WTC11 (cell line): ENCODE measurements at places on chromosomes 2 and 18.

- no peaks in the 10 kb centered on the region for H3K36me3 ChIP-seq
- H3K4me3 ChIP-seq, result no peak overlapping the region
- DNase-seq, result no peak
- H3K27ac ChIP-seq, result no peak overlapping the region
- no peaks in the 10 kb centered on the region for H3K27me3 ChIP-seq
Observed at GRCh38 chr2:43314299-43314927, 88.0 kb upstream of the ZFP36L2 start.

DNA sequence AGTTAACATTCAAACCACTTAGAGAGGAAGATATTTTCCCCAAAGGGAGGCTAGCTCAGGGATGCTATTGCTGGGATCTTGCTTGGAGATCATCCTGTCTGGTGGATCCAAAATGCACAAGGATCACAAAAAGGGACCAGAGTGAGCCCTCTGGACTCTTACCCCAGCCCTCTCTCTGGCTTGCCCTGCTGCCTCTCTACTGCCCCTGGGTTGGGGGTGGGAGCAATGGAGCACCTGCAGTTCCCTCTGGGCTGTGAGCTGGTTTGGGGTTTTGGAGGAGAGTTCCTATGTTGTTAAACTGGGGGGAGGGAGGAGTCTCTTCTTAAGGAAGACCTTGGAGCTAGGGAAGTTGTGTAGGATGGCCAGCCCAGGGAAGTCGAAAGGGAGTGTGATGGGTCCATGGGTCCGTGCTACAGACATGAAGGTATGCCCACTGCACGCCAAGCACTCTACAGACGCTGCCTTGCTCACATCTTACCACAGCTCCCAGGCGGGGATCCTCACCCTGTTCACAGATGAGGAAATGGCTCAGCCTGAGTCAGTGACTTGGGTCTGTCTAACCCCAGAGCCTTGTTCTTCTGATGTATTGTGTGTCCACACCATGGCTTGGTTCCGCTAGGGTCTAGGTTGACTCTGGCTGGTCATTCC, 3.8 kb downstream of the LBH start:
- no peak for DNase-seq
- H3K4me3 ChIP-seq, result no peak overlapping the region
- H3K27ac ChIP-seq, result no peak overlapping the region

GRCh38 chr2:101558740-101559525, 84.0 kb upstream of the RFX8 start:
- H3K27me3 ChIP-seq, result peaks cover 2% of the 10 kb centered on the region; the same call in 1 of the 2 replicates
- no peak overlapping the region for H3K27ac ChIP-seq
- H3K36me3 ChIP-seq, result no peaks in the 10 kb centered on the region
- no peak overlapping the region for H3K4me3 ChIP-seq

GRCh38 chr2:129673234-129673633, 306.2 kb upstream of the RAB6C start:
- H3K27me3 ChIP-seq, result no peaks in the 10 kb centered on the region; the same call in 1 of the 2 replicates
- no peak overlapping the region for H3K27ac ChIP-seq
- DNase-seq, result no peak
- H3K4me3 ChIP-seq, result no peak overlapping the region

GRCh38 chr2:133791191-133791590, 222.9 kb upstream of the NCKAP5 start:
- no peaks in the 10 kb centered on the region for H3K27me3 ChIP-seq
- H3K27ac ChIP-seq, result no peak overlapping the region
- H3K4me1 ChIP-seq, result peaks cover 7% of the 10 kb centered on the region
- no peak overlapping the region for H3K4me3 ChIP-seq
- H3K36me3 ChIP-seq, result peaks cover 4% of the 10 kb centered on the region; the same call in 1 of the 2 replicates
- no peak for DNase-seq

DNA sequence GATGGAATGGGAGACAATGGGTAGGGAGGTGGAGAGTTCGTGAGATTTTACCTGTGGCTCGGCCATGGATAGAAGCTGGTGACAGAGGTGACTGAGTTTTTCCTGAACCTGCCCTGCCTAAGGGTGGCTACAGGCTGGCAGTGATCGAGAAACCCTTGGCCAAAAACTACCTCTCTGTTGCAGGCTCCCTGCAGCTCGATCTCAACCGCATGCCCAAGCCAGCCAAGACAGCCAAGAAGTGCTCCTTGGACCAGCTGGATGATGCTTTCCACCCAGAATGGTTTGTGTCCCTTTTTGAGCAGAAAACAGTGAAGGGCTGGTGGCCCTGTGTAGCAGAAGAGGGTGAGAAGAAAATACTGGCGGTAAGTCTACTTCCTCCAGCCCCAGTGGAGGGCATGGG, 225.5 kb downstream of the DYSF start:
- no peak for DNase-seq
- no peaks in the 10 kb centered on the region for H3K27me3 ChIP-seq
- no peaks in the 10 kb centered on the region for H3K36me3 ChIP-seq

GRCh38 chr18:23908827-23909226, 105.7 kb upstream of the TTC39C start:
- H3K4me1 ChIP-seq, result no peaks in the 10 kb centered on the region
- H3K27ac ChIP-seq, result no peak overlapping the region
- no peak for DNase-seq
- H3K4me3 ChIP-seq, result no peak overlapping the region

- DNase-seq, result no peak
- H3K4me3 ChIP-seq, result 0 out of 2 replicates have a peak overlapping the region, but pooled peaks have one; percentile 25
- peaks cover 65% of the 10 kb centered on the region for H3K27me3 ChIP-seq
- peaks cover 37% of the 10 kb centered on the region for H3K4me1 ChIP-seq
Observed at GRCh38 chr2:222268311-222268990, 30.3 kb downstream of the PAX3 start.

- no peaks in the 10 kb centered on the region for H3K27me3 ChIP-seq
- H3K4me3 ChIP-seq, result no peak overlapping the region
- no peak overlapping the region for H3K27ac ChIP-seq
- H3K36me3 ChIP-seq, result peaks cover 14% of the 10 kb centered on the region
- H3K4me1 ChIP-seq, result peaks cover 34% of the 10 kb centered on the region
Observed at GRCh38 chr2:6986301-6986911, 69.2 kb downstream of the RNF144A start.

GRCh38 chr2:233033672-233034071, 1.2 kb downstream of the NEU2 start:
- no peak for DNase-seq
- H3K4me1 ChIP-seq, result 0 out of 2 replicates have a peak, but pooled peaks cover 8% of the 10 kb centered on the region
- H3K27ac ChIP-seq, result no peak overlapping the region
- H3K36me3 ChIP-seq, result no peaks in the 10 kb centered on the region
- H3K27me3 ChIP-seq, result no peaks in the 10 kb centered on the region

DNA sequence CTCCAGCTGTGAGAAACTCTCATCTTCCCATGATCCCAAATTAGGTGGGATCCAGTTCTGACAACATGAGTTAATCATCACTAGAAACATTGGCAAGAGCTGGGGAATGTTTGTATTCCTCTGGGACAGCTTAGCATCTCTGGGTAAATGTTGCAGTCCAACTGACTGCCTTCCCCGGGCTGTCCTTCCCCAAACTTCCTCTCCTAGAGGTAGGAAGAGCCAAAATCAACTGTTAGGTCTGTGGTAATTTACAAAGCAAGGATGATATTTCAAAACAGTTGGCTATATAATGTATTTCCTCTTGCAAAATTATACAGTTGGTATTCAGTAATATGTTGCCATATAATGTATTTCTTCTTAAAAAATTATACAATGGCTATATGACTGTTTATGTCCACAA, 148.5 kb downstream of the MGAT5 start:
- H3K27ac ChIP-seq, result no peak overlapping the region
- H3K27me3 ChIP-seq, result no peaks in the 10 kb centered on the region
- peaks cover 9% of the 10 kb centered on the region for H3K36me3 ChIP-seq
- no peak overlapping the region for H3K4me3 ChIP-seq

GRCh38 chr2:197915548-197916265, 111.3 kb downstream of the PLCL1 start:
- DNase-seq, result no peak
- no peaks in the 10 kb centered on the region for H3K36me3 ChIP-seq
- H3K27me3 ChIP-seq, result no peaks in the 10 kb centered on the region
- H3K27ac ChIP-seq, result no peak overlapping the region

DNA sequence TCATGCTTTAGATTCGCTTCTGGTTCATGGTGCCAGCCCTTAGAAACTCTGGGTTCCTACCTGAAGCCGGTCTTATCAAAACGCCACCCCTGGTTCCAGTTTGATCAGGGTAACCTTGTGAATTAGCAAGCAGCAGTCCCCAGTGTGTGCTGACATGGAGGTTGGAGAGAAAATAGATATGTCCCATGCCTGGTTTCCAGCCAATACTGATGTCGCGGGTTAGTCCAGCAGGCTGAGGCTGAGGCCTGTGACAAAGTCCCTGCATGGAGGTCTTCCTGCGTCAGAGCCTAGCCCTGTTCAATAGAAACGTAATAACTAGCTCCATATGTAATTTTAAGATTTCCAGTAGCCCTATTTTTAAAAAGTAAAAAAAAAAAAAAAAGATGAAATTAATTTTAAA, 28.2 kb downstream of the LPIN1 start:
- no peaks in the 10 kb centered on the region for H3K27me3 ChIP-seq
- H3K36me3 ChIP-seq, result peaks cover 33% of the 10 kb centered on the region
- no peak overlapping the region for H3K4me3 ChIP-seq
- peaks cover 24% of the 10 kb centered on the region for H3K4me1 ChIP-seq

- peaks cover 20% of the 10 kb centered on the region for H3K4me1 ChIP-seq
- H3K27me3 ChIP-seq, result no peaks in the 10 kb centered on the region; the same call in none of the 2 replicates
- DNase-seq, result no peak
- peaks cover 6% of the 10 kb centered on the region for H3K36me3 ChIP-seq
- H3K4me3 ChIP-seq, result no peak overlapping the region
Observed at GRCh38 chr2:68905116-68905515, 33.9 kb upstream of the BMP10 start.

GRCh38 chr2:158999458-158999857, 31.0 kb downstream of the TANC1 start:
- H3K27ac ChIP-seq, result no peak overlapping the region
- no peak for DNase-seq
- no peak overlapping the region for H3K4me3 ChIP-seq

DNA sequence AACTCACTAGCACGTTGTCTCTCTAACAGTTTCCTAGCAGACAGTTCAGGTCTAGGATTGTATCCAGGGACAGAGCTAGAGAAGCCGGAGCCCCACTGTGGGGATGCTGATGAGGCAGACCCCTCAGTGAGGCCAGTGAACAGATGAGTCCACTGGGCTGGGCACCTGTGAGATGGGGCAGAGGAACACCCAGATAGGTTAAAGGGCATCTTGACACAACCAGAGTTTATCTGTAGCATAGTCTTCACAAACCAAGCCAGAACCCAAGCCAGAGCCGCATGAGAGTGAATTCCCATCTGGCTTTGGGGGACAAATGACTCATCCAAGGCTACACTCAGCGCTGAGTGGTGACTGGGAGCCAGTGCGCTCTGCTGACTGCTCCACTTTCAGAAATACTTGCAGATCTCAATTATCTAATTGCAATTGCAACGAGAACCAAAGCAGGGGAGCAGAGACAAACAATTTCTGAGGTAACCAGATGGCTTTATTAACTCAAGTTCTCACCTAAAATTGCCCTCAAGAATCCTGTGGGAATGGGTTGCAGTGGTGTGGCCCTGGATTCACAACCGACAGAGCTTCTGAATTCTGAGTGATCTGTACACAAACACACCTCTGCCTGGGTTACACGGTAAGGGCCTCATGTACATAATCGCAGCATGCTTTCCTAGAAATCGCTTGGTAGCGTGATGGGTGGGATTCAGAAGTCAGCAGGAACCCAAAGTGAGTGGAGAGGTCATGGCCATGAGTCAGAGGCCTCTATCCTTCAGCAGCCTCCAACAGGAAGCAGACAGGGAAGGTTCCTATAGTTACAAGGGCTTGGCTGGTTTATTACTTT, 48.7 kb upstream of the MSH2 start:
- H3K4me3 ChIP-seq, result no peak overlapping the region
- no peaks in the 10 kb centered on the region for H3K36me3 ChIP-seq
- no peak overlapping the region for H3K27ac ChIP-seq
- peaks cover under 1% of the 10 kb centered on the region; the same call in 1 of the 2 replicates for H3K27me3 ChIP-seq
- H3K4me1 ChIP-seq, result peaks cover 13% of the 10 kb centered on the region
- no peak for DNase-seq

DNA sequence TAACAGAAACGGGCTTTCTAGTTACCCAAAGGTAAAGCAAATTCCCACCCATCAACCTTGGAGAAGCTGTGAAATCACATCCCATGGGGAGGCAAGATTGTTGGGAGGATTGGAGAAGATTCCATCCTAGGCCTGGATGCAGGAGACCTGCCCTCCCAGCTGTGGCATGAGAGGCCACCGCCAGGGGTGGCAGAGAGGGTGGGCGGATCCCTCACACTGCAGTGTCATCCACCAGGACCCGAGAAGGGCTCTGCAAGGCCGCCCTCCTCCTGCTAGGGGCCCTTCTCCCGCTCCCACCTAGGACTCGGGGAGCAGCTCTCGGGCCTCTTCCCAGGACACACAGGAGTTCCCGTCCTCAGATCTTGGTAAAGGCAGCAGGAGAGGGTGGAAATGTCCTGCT, 15.5 kb upstream of the ATG16L1 start:
- H3K36me3 ChIP-seq, result no peaks in the 10 kb centered on the region
- no peak overlapping the region for H3K27ac ChIP-seq
- no peak overlapping the region for H3K4me3 ChIP-seq
- no peaks in the 10 kb centered on the region for H3K4me1 ChIP-seq

- H3K4me3 ChIP-seq, result no peak overlapping the region
- H3K27me3 ChIP-seq, result no peaks in the 10 kb centered on the region
Observed at GRCh38 chr2:41605311-41605710, 442.5 kb upstream of the PKDCC start.

DNA sequence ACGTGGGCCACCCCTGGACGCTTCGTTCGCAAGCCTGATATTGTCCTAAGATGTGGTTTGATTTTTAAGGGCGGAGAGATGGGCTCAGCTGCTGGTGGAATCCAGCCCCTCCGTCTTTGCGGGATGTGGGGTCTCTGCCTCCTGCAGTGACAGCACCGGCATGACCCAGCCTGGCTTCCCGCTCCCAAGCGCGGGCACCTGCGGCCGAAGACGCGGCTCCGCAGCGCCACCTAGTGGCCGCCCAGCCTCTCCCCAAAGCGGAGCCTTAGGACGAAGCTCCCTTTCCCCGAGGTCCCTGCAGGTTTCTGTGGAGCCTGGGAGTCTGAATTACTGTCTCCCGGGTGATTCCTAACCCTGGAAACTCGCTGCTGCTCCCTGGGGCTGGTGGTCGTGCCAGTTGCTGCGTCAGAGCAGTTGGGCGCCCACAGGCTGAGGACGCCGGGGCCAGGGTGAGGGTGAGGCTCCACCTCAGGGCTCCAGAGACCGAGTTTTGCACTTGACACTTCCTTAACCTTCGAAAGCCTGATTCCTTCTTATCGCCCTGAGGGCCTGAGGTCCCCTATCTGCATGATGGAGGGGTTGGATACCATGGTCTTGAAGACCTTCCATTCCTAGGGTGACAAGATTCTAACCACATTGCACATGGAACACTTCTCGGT, 137.5 kb downstream of the TPO start:
- no peaks in the 10 kb centered on the region; the same call in none of the 2 replicates for H3K27me3 ChIP-seq
- H3K27ac ChIP-seq, result no peak overlapping the region
- DNase-seq, result peak; percentile 80
- 0 out of 2 replicates have a peak, but pooled peaks cover 5% of the 10 kb centered on the region for H3K4me1 ChIP-seq
- no peak overlapping the region for H3K4me3 ChIP-seq

DNA sequence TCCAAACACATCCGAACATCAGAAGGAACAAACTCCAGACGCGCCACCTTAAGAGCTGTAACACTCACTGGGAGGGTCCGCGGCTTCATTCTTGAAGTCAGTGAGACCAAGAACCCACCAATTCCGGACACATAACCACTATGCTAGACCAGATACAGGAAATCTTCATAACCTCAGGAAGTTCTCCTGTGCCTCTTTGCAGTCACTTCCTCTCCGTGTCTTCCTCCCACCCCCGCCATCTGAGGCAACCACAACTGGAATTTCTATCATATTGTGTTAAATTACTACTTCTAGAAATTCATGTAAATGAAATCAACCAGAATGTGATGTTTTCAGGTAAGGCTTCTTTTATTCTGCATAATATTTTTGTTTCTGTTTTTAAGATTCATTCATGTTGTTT, 631.0 kb upstream of the NXPH2 start:
- H3K27ac ChIP-seq, result no peak overlapping the region
- no peaks in the 10 kb centered on the region for H3K4me1 ChIP-seq
- no peak overlapping the region for H3K4me3 ChIP-seq
- H3K36me3 ChIP-seq, result peaks cover 16% of the 10 kb centered on the region
- DNase-seq, result no peak
